ENCODE measurements at places on chromosomes 1 and 21. TPM values are rescaled to one million over a fixed set of nuclear protein-coding genes. Genes with fewer than 3 reads are reported as not detected.
A peak's percentile ranks its signal among the peaks of the same experiment; 100 is the strongest.

The PCSK9 gene
- total RNA-seq, result 0.42 TPM

The C1QB gene
- total RNA-seq, result 225 TPM

The C1orf53 gene
- 0.81 TPM for total RNA-seq

The LCE1D gene
- not detected for total RNA-seq

The DNAJC6 gene
- total RNA-seq, result 3.8 TPM

The RAD54L gene
- total RNA-seq, result 1.6 TPM

The TAS1R1 gene
- total RNA-seq, result not detected

The CLCA1 gene
- 0.10 TPM for total RNA-seq

The DNAH14 gene
- total RNA-seq, result 11.3 TPM

The HOOK1 gene
- 0.51 TPM for total RNA-seq

The BARHL2 gene
- total RNA-seq, result not detected

The KRTAP10-2 gene
- total RNA-seq, result not detected

The TNN gene
- 0.30 TPM for total RNA-seq

DNA sequence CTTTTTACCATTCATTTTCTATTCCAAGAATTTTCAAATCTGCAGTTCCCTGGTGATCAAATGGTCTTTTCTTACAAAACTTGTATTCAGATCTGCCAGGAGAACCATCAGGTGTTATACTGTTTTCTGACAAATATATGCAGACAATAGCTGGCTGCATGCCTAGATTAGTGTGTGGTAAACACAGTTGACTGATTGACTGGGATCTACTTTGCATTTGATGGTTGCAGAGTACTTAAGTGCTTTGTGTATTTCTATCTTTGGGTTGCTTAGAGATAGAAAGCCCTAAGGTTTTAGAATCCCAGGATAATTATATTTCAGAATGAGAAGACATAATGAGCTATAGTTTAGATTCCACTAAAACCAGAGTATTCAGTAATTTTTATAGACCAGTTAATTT lies 102.0 kb upstream of the CHODL start:
- no peak overlapping the region for H3K4me3 ChIP-seq
- H3K27ac ChIP-seq, result no peak overlapping the region
- no peaks in the 10 kb centered on the region for H3K27me3 ChIP-seq
- H3K4me1 ChIP-seq, result no peaks in the 10 kb centered on the region
- no peak for DNase-seq

- no peak overlapping the region for H3K4me3 ChIP-seq
- peaks cover 8% of the 10 kb centered on the region for H3K4me1 ChIP-seq
- H3K27ac ChIP-seq, result peak overlapping the region; percentile 12
- DNase-seq, result no peak
These were observed 99.1 kb upstream of the ERG start for GRCh38 chr21:38597421-38597820.

DNA sequence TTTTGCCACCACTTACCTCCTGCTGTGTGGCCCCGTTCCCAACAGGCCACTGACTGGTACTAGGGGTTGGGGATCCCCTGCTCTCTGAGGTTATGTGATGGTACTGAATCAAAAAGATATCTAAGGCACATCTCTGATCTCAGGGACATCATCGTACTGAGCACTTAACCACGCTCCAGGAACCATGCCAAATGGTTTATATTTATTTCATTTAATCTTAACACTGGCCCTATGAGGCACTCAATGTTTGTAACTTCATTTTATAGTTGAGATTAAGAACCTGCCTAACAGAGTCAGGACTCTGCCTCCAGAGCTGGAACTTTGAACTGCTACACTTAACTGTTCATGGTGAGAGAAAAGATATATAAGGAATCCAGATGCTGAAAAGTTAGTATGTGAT lies 98.0 kb upstream of the HP1BP3 start:
- no peak overlapping the region for H3K27ac ChIP-seq
- no peak overlapping the region for H3K4me3 ChIP-seq
- DNase-seq, result no peak
- H3K36me3 ChIP-seq, result no peaks in the 10 kb centered on the region
- H3K4me1 ChIP-seq, result no peaks in the 10 kb centered on the region

- no peaks in the 10 kb centered on the region for H3K4me1 ChIP-seq
- no peaks in the 10 kb centered on the region for H3K27me3 ChIP-seq
- no peak overlapping the region for H3K4me3 ChIP-seq
- no peak for DNase-seq
These were observed 11.4 kb downstream of the SMAP2 start for GRCh38 chr1:40384887-40385286.

- H3K4me3 ChIP-seq, result no peak overlapping the region
- DNase-seq, result no peak
- H3K27me3 ChIP-seq, result no peaks in the 10 kb centered on the region
These were observed 105.1 kb upstream of the ATP1B1 start for GRCh38 chr1:169001353-169001752.

DNA sequence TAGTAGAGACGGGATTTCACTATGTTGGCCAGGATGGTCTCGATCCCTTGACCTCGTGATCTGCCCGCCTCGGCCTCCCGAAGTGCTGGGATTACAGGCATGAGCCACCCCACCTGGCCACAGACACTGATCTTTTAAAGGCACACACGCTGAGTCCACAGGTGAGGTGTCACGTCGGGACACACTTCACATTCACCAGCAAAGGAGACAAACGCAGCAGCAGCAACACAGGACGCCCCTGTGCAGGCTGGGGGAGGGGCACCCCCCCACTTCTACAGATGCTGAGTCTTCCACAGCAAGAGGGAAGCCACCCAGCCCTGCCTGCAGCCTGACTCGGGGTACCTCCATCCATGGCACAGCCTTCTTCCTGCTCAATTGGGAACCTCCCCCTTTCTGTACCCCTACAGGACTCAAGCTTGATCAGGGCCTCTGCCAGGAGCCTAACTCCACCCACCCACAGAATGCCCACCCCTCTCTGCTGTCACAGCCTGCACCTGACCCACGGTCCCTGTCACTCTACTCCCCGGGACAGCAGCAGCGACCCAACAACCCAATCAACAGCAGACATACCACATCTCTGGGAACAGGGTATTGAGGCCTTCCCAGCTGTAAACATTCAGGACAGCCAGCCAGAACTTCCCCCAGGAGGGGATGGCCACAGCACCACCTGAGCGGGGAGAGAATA lies 9.5 kb downstream of the LSS start:
- H3K4me3 ChIP-seq, result no peak overlapping the region
- peak; percentile 55 for DNase-seq
- no peak overlapping the region for H3K27ac ChIP-seq
- H3K4me1 ChIP-seq, result no peaks in the 10 kb centered on the region
- peaks cover 2% of the 10 kb centered on the region for H3K36me3 ChIP-seq
- H3K27me3 ChIP-seq, result no peaks in the 10 kb centered on the region

DNA sequence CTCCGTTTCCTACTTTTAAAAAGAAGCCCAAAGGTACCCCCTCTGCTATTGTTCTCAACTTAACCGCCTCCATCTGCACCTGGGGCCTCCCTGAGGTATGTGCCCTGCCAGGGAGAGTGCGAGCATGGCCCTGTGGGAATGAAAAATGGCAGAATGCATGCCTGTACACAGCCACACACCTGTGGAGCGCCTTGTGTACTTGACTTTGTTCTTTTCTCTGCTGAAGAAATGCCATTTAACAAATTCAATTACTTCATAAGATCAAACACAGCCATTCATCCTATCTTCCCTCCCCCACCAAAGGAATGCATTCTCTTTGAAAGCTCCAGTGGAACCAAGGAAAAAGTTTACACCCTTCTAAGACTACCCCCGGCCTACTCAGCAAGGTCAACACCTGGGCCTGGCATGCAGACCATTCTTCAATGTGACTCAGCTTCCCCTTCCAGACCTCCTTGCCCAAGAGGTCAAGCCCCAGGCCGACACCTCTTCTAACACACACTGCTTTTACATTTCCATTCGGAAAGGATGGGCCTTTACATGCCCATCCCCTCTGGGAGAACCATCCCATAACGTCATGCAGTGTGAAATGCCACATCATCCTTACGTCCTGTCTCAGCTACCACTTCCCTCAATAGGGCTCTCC lies 123.7 kb downstream of the SMYD2 start:
- no peak overlapping the region for H3K27ac ChIP-seq
- no peaks in the 10 kb centered on the region for H3K27me3 ChIP-seq
- no peaks in the 10 kb centered on the region for H3K4me1 ChIP-seq

DNA sequence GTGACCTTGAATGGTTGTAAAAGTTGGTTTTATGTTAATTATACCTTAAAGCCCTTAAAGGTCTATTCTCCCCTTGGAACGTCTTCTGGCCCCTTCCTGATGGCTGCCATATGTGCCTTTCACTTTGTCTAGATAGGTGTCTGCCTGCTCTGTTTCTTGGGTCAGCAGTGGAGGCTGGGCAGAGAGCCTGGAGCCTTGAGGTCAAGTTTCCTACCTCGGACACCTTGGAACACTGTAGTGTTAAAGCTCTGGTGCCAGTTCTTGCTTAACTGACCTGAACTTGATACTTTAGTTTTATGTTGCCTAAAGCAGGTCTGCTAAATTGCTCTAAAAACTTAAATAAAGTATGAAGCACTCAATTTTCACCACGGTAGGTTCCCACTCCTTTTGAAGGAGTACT lies 86.5 kb downstream of the CDC14A start:
- no peak overlapping the region for H3K4me3 ChIP-seq
- no peaks in the 10 kb centered on the region for H3K36me3 ChIP-seq
- H3K4me1 ChIP-seq, result no peaks in the 10 kb centered on the region
- no peak overlapping the region for H3K27ac ChIP-seq
- no peak for DNase-seq

GRCh38 chr1:156868341-156868740 lies 7.7 kb downstream of the NTRK1 start:
- H3K27ac ChIP-seq, result no peak overlapping the region
- no peaks in the 10 kb centered on the region for H3K27me3 ChIP-seq
- H3K4me1 ChIP-seq, result no peaks in the 10 kb centered on the region
- H3K4me3 ChIP-seq, result no peak overlapping the region
- DNase-seq, result no peak

GRCh38 chr21:34675871-34676270 lies 7.1 kb downstream of the CLIC6 start:
- H3K36me3 ChIP-seq, result no peaks in the 10 kb centered on the region
- no peak for DNase-seq
- H3K27ac ChIP-seq, result no peak overlapping the region
- no peaks in the 10 kb centered on the region for H3K4me1 ChIP-seq
- no peak overlapping the region for H3K4me3 ChIP-seq
- no peaks in the 10 kb centered on the region for H3K27me3 ChIP-seq

DNA sequence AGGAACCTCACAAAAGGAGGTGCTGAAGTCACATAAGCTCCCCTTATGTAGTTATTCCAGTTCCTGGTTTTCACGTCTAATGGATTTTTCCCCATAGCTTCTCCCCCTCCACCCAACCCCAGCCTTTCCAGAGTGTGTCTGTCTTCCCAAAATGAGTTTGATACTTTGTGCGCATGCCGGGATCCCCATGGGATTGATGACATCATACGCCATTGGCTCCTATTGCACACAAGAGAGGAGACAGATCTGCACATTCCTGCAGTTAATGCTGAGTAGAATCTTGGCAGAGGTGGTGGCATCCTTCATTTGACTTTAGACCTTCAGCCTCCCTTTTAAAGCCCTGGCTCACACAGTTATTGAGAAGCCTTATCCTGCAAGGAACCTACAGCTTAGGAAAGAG lies 71.4 kb downstream of the DDR2 start:
- no peaks in the 10 kb centered on the region for H3K4me1 ChIP-seq
- H3K4me3 ChIP-seq, result no peak overlapping the region
- no peaks in the 10 kb centered on the region for H3K27me3 ChIP-seq
- no peaks in the 10 kb centered on the region for H3K36me3 ChIP-seq

DNA sequence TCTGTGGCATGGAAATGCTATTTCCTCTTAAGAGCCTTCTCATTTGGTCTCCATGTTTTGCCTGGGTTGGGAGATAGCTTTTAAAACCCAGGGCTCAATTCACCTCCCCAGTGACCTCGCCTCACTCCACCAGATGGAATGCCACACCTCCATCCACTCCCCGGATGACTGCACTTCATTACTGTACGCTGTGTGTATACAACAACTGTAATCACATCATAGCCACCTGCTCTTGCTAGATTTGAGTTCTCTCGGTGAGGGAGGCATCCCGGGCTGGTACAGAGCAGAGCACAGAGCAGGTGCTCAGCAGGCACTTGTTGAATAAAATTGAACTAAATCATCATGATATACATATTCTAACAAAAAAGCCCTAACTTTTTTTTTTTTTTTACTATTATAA lies 26.0 kb downstream of the SDE2 start:
- H3K27ac ChIP-seq, result no peak overlapping the region
- no peaks in the 10 kb centered on the region for H3K4me1 ChIP-seq
- no peak for DNase-seq
- no peak overlapping the region for H3K4me3 ChIP-seq
- H3K27me3 ChIP-seq, result no peaks in the 10 kb centered on the region

- DNase-seq, result peak; percentile 85
- H3K4me3 ChIP-seq, result peak overlapping the region; percentile 18
- H3K36me3 ChIP-seq, result no peaks in the 10 kb centered on the region
These were observed 162.8 kb downstream of the NTPCR start for GRCh38 chr1:233113009-233113879.

GRCh38 chr1:158026651-158027050 lies 33.2 kb downstream of the KIRREL1 start:
- no peak for DNase-seq
- no peaks in the 10 kb centered on the region for H3K27me3 ChIP-seq
- no peak overlapping the region for H3K4me3 ChIP-seq
- H3K4me1 ChIP-seq, result peaks cover 4% of the 10 kb centered on the region
- no peak overlapping the region for H3K27ac ChIP-seq

GRCh38 chr1:64659478-64660138 lies 85.3 kb upstream of the RAVER2 start:
- H3K36me3 ChIP-seq, result no peaks in the 10 kb centered on the region
- H3K4me3 ChIP-seq, result no peak overlapping the region
- H3K27ac ChIP-seq, result no peak overlapping the region
- no peak for DNase-seq
- peaks cover 6% of the 10 kb centered on the region for H3K4me1 ChIP-seq

DNA sequence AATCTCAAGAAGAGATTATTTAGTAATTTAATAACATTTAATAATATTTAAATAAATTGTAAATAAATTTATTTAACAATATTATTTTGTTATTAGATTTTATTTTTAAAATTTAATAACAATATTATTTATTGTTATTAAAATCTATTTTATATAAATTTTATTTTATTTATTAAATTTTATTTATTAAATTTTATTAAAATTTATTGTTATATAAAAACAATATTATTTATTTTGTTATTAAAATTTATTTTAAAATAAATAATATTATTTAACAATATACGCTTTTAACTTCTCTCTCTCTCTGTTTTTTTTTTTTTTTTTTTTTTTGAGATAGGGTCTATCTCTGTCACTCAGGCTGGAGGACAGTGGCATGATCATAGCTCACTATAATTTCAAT lies 347.1 kb upstream of the LRRC7 start:
- H3K27ac ChIP-seq, result no peak overlapping the region
- no peaks in the 10 kb centered on the region for H3K27me3 ChIP-seq
- H3K4me1 ChIP-seq, result no peaks in the 10 kb centered on the region
- H3K4me3 ChIP-seq, result no peak overlapping the region
